ENCODE measurements at places on chromosomes 2 and 18.

GRCh38 chr2:32611366-32611765 is 16.5 kb upstream of the TTC27 start:
- DNase-seq: no peak

DNA sequence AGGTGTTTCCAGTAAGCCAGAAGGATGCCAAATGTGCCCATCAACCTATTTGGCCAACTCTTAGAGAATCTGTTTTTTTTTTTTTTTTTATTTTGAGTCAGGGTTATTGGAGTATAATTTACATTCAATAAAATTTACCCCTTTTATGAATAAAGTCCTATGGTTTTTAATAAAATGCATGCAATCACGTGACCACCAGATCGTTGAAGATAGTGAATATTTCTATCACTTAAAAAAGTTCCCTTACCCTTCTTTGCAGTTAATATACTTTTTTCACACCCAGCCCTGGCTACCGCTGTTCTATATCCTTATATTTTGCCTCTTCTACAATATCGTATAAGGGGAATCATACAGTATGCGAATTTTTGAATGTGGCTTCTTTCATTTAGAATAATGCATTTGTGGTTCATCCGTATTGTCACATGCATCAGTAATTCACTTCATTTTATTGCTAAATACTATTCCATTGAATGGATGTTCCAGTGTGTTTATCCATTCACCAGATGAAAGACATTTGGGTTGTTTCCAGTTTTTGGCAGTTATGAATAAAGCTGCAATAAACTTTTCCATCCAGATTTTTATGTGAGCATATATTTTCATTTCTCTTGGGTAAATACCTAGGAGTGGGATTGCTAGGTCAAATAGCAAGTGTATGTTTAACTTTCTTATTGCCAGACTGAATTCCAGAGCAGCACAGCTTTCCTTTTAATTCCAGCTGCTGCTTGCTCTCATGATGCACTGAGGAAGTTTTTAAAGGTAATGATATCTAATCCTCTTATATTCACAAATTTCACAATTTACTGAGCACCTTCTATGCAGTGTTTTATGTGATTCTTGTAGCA is 156.3 kb upstream of the NT5C1B start:
- DNase-seq: no peak

- DNase-seq: no peak
Measured at GRCh38 chr2:150909613-150910012, 352.1 kb downstream of the RBM43 start.

DNA sequence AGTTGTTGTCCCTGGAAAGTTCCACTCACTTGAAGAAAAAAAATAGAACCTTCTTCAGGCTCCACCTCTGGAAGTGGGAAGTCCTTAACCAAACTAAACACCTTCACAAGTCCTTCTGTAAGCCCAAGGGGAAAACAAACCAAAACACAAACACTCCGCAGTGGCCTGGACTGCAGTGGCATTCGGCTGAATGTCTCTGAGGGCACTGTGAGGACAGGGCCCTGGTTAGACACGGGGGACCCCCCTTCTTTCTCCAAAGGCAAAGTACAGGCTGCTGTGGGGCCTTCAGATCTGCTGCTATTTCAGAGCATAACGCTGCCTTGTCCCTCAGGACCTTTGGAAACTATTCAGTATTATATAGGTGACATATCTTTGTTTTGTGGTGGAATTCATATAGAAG is 28.1 kb downstream of the FOSL2 start:
- DNase-seq: no peak

GRCh38 chr2:37117566-37117965 is 33.2 kb downstream of the GPATCH11 start:
- DNase-seq: no peak

DNA sequence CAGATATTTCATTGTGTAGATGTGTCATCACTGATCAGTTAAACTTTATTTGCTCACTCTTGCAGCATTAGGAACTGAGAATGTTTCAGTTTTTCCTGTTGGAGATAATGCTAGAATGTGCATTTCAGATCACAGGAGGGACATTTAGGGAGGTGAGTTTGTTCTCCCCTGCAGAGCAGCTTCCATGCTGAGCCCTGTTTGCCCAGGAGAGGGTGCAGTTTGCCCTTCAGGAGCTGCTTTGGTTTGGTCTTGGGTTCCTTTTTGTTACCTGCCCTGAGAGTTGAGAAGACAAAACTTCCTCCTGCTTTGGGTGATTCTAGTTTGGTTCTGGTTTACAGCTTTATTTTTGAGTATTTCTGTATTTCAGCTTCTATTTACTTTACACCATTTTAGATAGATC is 49.9 kb downstream of the DGKD start:
- DNase-seq: peak; percentile 16

- no peak for DNase-seq
Measured at GRCh38 chr2:27324720-27325119, 1.8 kb upstream of the MPV17 start.

DNA sequence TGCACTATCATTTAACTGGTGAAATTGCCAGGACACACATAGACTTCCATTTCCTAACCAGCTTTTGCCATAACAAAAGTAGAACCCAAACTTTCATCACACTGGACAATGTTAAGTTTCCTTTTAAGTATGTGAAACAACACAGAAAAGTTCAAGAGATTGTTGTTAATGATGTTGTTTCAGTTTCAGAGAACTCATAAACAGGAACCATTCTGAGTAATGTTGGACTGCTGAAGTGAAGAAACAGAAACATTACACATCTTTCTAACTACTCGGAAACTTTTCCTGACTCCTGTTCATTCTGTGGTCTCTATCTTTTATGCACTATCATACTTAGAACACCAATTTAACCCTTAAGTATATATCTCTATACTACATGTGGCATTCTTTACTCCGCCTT is 179.2 kb downstream of the RIT2 start:
- DNase-seq: no peak

- no peak for DNase-seq
Measured at GRCh38 chr2:15672961-15673918, 81.6 kb downstream of the DDX1 start.

DNA sequence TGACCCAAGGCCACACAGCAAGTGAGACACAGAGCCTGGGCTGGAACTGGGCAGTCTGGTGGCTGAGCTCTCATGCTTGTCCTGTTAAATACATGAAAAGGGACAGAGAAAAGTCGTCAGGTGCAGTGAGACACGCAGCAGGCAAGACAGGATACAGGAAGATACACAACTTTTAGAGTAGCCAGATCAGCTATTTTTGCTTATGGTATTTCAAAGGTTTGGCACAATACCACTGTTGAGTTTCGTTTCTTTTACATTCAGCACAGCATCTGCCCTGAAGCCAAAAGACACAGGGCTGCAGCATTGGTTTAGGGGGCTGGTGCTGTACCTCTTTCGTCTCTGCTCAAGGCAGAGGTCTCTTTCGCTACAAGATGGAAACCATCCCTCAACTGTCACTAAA is 14.0 kb downstream of the FHL2 start:
- DNase-seq: no peak

GRCh38 chr2:217820904-217821303 is 181.9 kb downstream of the TNS1 start:
- no peak for DNase-seq

- peak; percentile 17 for DNase-seq
Measured at GRCh38 chr2:7014174-7014640, 97.0 kb downstream of the RNF144A start.

DNA sequence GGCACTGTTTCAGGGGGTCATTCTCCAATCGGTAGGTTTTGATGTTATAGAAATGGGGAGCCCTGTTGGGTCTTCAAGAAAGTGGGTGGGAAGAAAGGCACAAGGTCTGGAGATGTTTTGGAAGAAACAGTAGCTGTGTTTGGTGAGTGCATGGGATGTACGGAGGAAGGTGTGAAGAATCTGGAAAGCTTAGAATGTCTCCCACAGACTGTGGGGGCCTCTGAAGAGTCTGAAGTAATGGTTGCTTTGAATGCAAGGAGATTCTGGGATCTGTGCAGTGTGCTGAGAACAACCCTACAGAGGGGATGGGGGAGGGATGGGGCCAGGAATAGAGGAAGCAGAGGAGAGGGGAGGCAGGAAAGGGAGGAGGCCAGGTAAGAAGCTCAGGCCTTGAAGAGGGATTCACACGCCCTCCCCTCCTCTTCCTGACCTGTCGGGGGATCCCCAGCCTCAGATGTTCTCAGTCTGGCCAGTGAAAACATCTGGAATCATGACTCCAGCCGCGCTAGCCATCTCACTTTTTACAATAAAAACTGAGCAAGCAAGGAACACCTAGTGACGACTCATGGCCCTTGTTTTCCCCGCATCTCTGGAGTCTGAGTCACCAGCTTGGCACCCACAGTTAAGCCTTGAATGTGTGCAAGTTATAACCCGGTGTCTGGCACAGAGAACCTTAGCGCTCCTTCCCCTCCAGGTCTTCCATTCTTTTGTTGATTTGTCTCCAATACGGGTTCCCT is 74.2 kb downstream of the SH3BP4 start:
- DNase-seq: no peak

GRCh38 chr2:222134654-222135053 is 164.1 kb downstream of the PAX3 start:
- no peak for DNase-seq

DNA sequence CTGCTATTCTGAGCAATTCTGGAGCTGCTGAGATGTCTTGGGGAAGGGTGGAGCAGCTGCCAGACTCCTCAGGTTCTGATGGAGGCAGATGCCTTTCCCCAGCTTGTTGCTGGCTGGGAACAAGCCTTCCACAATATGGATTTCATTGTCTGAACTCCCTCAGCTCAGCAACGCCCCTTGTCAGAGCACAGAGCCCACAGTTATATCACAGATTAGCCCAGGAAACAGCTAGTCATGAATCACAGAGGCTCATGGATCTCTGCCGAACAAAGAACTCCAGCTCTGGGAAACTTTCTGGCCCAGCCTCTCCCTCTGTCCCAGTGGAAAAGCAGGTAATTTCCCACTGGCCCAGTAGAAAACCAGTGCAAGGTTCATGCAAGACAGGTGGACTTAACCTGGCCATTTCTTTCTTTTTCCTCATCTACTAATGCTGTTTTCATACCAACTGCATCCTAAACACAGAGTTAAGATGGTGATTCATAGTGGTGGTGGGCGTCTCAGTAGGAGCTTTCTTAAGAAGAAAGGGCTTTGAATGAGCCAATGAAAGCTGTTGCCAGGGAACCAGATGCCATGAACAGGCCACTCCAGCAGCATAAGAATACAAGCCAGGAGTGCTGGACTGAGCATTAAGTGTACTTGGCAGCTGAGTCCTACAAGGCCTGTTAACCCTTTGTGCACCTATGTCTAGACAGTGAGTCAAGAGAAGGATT is 8.7 kb upstream of the KIAA2012 start:
- DNase-seq: peak; percentile 21
